ENCODE measurements at places on chromosomes 13 and 19. TPM values are rescaled to one million over a fixed set of nuclear protein-coding genes. Genes with fewer than 3 reads are reported as not detected.

- no peak overlapping the region for H3K27ac ChIP-seq
- H3K4me1 ChIP-seq: no peaks in the 10 kb centered on the region
- no peaks in the 10 kb centered on the region for H3K27me3 ChIP-seq
- H3K36me3 ChIP-seq: no peaks in the 10 kb centered on the region
- H3K4me3 ChIP-seq: no peak overlapping the region
- no peak for DNase-seq
These were observed 9.5 kb downstream of the LGALS7 start for GRCh38 chr19:38763795-38764220.

- no peaks in the 10 kb centered on the region for H3K27me3 ChIP-seq
- no peak for DNase-seq
- peaks cover 2% of the 10 kb centered on the region for H3K4me1 ChIP-seq
- no peak overlapping the region for H3K27ac ChIP-seq
- H3K36me3 ChIP-seq: no peaks in the 10 kb centered on the region
These were observed 34.4 kb downstream of the ITGBL1 start for GRCh38 chr13:101486708-101487437.

The MISP3 gene
- total RNA-seq: not detected

The CYTH2 gene
- 165 TPM for total RNA-seq

Measured in endothelial cell (in vitro differentiated cells).